Activated CD8-positive, alpha-beta memory T cell treated with anti-CD3 and anti-CD28 coated beads for 1 hour (primary cell): ENCODE measurements at places on chromosomes 7 and 10.

- no peak for DNase-seq
Measured at GRCh38 chr7:47415318-47416212, 166.3 kb downstream of the TNS3 start.

- DNase-seq: no peak
Measured at GRCh38 chr10:73803680-73804286, 7.6 kb downstream of the NDST2 start.

- no peak for DNase-seq
Measured at GRCh38 chr10:133110609-133111275, 23.0 kb downstream of the ADGRA1 start.

DNA sequence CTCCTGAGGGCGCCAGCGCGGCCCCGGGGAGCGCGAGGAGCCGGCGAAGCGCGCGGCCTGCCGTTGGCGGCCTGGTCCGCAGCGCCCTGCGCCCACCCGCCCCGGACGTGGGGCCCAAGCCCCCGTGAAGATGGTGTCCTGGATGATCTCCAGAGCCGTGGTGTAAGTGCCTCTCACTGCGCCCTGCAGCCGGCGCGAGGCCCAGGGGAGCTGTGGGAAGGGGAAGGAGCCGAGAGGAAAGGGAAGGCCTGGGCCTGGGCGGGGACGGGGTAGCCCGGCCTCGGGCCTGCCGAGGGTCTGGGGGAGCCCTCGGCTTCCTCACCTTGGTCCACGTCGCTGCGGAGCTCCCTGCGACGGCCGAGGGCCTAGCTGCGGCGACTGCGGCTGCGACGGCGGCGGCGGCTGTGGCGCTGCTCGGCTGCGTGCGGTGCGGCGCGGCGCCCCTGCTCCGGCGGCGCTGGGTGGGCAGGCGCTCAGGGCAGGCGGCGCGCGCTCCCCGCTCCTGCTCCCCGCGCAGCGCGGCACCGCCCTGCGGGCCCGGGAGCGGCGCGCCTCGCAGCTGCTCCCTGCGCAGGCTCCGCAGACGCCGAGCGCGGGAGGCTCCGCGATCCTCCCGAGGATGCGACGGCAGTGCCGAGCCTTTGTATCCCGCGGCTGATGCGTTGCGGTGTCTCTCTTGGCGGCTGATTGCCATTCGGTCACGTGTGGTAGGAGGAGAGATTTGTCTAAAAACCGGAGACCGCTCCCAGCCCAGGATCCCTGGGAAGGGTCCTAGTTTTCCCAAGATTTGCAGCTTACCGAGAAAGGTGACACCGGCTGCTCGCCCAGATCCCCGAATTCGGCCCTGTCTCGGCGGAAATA is 445 bp downstream of the REEP3 start:
- DNase-seq: no peak

GRCh38 chr7:6294839-6295238 is 22.4 kb upstream of the CYTH3 start:
- DNase-seq: no peak

- no peak for DNase-seq
Measured at GRCh38 chr10:89279421-89279869, 22.4 kb upstream of the IFIT2 start.

DNA sequence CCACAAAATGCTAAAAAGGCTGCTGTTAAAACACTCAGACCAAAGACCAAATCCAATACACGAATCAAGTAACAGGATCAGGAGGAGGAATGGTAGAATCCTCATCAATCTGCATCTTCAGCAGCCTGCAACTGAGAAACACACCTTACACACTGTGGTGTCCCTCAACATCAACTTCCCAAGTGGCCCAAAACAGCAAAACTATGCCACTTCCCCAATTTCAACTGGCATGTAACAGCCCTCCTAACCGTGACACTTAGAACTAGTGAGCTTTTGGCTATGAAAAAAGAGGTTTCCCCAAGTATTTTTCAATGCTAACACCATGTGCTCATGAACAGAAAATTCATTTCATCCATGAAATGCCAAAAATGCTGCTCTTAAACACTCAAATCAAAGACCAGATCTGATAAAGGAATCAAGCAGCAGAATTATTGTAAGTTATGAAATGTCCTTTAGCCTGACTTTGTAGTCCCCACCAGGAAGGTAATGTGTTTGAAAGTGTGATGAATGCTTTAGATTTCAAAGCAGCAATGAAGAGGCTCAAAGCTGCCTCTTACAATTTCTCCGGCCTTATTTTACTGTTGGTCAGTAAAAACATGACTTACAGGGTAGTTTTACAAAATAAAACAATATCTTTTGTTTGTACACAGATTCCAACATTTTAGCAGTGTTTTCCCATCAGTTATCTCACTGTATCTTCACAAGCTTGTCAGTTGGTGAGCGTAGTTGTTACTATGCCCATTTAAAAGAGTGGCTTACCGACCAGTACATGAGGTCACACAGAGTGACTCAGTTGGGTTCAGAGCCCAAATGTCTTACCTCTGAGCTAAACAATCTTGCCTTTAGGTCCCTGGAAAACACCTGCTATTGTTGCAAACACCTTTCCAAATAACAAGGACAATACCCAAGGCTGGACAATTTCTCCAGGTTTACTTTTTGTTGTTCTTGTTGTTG is 65.7 kb upstream of the ASAH2 start:
- DNase-seq: no peak

DNA sequence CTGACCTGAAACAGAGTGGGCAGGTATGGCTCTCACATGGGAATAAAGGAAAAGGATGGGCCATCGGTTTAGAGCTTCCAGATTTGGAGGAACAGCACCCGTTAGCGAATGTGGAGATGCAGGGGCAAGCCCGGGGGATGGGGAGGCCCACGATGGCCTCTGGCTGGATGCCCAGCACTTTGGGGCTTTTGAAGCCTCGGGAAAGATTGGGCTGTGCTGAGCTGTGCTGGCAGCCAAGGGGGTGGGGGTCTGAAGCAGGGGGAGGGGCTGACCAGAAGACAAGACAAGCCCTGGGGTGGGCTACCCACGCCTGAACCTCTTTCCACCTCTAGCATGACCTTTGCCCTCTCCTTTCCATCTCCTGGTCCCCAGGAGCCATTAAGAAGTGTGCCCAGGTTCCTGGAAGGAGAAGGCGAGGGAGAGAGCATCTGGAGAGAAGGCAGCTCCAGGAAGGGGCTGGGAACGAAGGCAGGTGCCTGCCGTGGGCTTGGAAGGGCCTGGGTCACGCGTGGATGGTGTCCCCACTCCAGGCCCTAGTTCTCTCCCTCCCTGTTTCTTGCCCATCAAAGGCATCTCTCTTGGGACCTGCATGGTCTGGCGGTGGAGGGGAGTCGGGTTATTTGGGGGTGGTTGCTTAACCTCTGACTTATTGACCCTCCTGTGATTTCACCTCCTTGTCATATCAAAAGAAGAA is 39.7 kb downstream of the JAKMIP3 start:
- no peak for DNase-seq

GRCh38 chr10:6713120-6713519 is 133.0 kb upstream of the PRKCQ start:
- DNase-seq: no peak

GRCh38 chr10:117320050-117320665 is 55.1 kb downstream of the PDZD8 start:
- no peak for DNase-seq

- no peak for DNase-seq
Measured at GRCh38 chr10:54940418-54940817, 139.4 kb upstream of the PCDH15 start.

GRCh38 chr7:15439853-15440252 is 122.0 kb downstream of the AGMO start:
- no peak for DNase-seq

- DNase-seq: no peak
Measured at GRCh38 chr10:122375679-122376160, 1.2 kb downstream of the PLEKHA1 start.

DNA sequence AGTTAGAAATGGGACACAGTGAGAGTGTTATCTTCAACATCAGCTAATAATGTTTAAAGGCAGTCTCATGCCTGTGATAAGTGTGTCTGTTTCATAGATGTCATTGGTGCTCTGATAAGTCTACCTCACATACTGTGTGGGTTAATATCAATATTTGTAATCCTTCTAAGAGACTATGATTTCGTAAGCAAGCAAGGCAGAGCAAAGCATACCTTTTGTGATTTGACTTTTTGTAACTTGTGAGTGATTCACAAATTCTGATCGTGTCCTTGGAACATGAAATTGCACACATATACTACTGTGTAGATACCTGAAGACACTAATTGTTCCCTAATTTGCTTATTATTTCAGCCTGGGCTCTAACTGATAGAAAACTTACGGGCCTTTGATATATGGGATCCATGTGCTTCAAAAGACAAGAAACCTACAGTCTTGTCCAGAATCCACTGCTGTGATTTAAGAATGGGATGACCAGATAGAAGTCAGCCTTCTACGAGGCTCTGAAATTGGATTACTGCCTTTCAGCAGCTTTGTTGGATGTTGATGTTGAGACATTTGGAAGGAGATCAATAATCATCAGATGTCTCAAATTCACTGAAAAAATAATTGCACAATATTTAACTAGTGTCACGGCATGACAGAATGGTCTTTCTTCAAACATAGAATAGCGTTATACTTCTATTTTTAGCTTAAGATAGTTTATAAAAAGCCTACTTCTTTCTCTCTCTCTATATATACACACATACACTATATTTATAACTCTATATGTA is 63.2 kb upstream of the KLF6 start:
- no peak for DNase-seq

DNA sequence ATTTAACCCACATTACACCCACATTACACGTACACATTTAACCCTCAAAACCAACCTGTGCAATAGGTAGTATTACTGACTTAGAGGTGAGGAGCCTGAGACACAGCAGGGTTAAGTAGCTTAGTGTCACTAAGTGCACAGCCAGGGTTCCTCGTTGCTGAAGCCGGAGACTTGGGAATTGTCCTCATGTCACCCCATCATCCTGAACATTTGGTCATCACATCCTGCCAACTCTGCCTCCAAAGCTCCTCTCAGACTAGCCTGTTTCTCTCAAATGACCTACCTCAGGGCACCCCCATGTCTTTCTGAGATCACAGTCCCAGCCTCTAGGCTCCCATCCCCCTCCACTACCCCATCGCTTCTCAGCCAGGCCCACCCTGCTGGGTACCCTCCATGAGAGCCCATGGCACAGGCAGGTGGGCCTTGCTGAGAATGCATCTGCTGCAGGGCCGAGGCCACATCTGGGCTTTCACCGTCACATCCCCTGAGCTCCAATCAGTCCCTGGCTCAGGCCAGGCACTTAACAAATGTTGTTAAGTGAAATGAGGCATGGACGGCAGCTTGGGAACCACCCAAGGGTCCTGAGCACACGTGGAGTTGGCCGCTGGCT is 21.1 kb upstream of the PCBD1 start:
- DNase-seq: no peak

GRCh38 chr10:96271016-96271815 is at the start of gene BLNK:
Gene BLNK, minus strand, starts transcription at chr10:96271569. Its CDS starts 171 bp downstream, at chr10:96271398.
- no peak for DNase-seq

GRCh38 chr10:124949543-124949942 is 7.6 kb downstream of the ZRANB1 start:
- DNase-seq: no peak

- no peak for DNase-seq
Measured at GRCh38 chr10:106147021-106147420, 1017.5 kb downstream of the SORCS1 start.

DNA sequence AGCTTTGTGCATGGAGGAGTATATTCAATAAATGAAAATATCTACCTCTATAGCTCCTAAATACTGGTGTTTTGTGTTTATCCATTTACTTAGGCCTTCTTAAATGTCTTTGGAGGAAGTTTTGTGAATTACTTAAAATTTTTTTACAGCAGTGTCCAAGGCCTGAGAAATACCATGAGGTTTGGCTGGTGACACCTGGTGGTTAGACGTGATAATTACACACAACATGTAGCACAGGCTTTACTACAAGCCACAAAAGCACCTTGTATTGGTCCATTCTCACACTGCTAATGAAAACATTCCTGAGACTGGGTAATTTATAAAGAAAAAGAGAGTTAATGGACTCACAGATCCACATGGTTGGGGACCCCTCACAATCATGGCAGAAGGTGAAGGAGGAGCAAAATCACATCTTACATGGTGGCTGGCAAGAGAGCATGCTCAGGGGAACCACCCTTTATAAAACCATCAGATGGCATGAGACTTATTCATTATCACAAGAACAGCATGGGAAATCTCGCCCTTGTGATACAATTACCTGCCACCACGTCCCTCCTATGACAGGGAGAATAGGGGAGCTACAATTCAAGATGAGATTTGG is 20.6 kb downstream of the HYAL4 start:
- no peak for DNase-seq

DNA sequence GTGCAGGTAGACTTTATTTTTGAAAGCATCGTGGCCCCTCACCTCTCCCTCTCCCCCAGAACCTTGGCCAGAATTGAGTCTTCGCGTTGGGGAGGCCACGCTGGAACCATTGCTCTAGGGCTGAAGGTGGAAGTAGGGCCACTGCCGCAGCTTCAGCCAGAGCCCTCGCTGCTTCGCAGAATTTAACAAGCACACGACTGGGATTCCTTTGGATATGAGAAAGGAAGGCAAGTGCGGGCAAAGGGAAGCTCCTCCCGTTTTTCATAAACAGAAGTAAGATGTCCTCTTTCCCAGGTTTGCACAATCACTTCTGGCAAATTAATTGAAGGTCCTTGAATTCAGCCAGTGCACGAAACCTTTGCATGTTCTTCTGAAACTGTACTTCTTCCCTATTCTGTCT is 168.1 kb downstream of the CCDC3 start:
- no peak for DNase-seq

DNA sequence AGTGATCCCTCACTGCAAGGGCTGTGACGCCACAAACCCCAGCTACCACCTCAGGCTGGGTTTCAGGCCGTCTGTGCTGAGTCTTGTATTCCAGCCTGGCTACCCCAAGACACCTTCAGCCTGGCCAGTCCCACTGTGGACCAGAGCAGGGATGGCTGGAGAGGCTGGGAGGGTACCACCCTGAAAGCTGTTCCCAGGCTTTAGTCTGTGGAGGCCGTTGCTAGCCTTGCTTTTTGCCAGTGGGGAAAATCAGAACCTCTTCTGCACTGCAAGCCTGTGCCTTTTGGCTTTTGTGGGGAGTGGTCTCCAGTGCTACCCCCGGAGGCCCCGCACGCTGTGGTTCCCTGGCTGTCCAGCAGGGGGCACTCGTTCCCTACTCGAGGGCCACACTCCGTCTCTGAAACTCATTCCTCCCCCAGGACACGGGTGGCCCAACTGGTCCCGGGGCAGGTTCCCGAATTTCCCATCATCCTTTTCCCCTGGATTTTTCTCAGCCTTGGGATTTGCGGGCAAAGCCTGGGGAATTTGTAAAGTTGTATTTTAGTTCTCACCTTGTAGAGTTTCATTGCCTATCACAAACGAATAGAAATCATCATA is 128.4 kb upstream of the BTBD16 start:
- DNase-seq: peak; percentile 5

DNA sequence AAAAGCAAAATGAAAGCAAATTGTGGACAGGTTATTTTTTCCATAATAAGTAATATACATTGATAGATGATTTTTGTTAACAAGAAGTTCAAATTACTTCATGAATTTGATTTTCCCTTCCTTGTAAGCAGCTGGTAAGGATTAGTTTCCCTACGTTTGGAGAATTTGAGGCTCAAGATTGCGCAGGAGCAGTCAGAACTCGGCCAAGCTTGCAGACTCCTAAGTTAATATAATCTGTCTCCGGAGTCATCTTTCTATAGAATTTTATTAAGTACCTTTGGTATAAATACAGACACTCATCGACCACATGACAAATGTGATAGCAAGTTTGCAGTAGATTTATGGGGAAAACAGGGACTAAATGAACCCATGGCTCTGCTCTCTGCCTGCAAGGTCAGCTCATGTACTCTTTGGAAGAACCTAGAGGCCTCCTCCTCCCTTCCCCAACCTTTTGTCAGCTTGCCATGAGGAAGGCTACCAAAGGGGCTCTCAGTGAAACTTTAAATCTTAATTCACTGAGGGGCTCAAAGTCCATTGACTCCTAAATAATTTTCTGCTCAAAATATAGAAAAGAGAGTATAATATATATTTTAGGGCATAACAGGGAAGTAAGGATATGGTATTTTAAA is 89.2 kb upstream of the CTTNBP2 start:
- DNase-seq: no peak
